Kidney (tissue), 22 donors: ENCODE measurements at places on chromosomes 3 and 15. TPM values are rescaled to one million over a fixed set of nuclear protein-coding genes. Genes with fewer than 3 reads are reported as not detected.

DNA sequence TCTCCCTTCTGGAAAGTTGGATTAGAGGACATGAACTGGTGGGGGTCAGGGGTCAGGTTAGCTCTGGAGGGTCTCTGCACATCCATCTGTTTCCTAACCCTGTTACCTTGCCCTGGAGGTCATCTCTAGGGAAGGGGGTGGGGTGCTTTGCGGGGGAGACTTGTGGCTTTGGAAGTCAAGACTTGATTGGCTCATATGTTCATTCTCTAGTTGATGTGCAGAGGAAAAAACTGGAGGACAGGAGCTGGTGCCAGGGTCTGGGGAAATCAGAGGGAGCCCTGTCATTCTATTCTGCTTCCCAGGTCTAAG lies 42.9 kb upstream of the ROPN1 start:
- H3K36me3 ChIP-seq, result no peaks in the 10 kb centered on the region
- peak overlapping the region; percentile 69 for H3K4me3 ChIP-seq
- no peaks in the 10 kb centered on the region for H3K27me3 ChIP-seq
- no peak for DNase-seq
- H3K27ac ChIP-seq, result no peak overlapping the region
- H3K4me1 ChIP-seq, result peaks cover 7% of the 10 kb centered on the region

DNA sequence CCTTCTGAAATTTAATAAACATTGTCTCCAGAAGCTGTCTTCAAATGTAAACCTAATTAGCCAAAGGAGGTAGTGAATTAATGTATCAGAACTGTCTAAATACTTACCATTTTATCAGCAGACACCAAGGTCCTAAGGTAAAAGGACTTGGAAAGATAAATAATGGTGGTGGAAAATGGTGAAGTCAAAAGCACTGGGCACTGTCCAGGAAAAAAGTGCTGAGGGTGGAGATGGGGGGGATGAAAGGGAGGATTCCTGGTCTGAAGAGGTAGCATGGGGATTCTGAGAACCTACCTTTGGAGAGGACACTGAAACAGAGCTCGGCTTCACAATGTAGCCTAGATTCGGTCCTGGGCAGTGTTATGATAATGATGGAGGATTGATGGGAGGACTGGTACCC lies 149.0 kb upstream of the DPH6 start:
- no peak overlapping the region for H3K4me3 ChIP-seq
- H3K4me1 ChIP-seq, result peaks cover 11% of the 10 kb centered on the region
- no peaks in the 10 kb centered on the region for H3K36me3 ChIP-seq
- DNase-seq, result no peak
- no peak overlapping the region for H3K27ac ChIP-seq

DNA sequence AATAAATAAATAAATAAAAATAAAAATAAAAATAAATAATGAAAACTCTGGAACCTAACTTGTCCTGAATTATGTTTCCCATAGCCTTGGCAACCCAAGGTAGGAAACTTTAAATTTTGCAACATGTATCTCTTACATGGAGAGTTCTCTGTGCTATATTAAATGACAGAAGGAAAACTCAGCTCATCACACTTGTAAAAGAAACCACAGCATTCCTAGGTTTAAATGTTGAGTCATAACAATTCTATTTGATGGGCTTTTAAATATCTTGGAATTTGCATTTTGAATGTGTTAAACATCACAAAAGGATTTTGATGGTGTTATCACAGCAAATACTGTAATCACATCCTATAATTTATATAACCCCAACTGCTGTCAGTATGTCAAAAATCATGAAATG lies 144.2 kb downstream of the LRTM1 start:
- no peak for DNase-seq
- H3K4me1 ChIP-seq, result peaks cover 3% of the 10 kb centered on the region

- H3K4me1 ChIP-seq, result peaks cover 9% of the 10 kb centered on the region
- DNase-seq, result no peak
- no peaks in the 10 kb centered on the region for H3K27me3 ChIP-seq
- H3K4me3 ChIP-seq, result no peak overlapping the region
These were observed 69.0 kb upstream of the SAMMSON start for GRCh38 chr3:69930564-69930963.

DNA sequence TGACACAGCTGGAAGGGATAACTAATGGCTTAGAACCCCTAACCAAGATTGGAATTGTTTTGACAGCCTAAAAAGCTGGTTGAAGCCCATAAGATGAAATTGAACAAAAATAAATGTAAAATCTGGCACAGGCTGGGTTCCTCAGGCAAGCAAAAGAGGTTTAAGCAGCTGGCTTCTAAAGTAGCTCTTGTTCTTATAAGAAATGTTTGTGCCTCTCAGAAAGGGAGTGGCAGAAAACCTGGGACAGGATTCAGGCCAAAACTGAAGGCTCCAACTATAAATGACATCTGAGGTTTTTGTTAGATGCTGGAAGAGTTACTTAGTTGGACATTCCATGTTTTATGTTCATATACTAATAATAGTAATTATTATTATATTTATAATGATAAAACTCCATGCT lies 378.3 kb downstream of the CNTN4 start:
- H3K4me1 ChIP-seq, result no peaks in the 10 kb centered on the region
- no peak overlapping the region for H3K4me3 ChIP-seq
- H3K27me3 ChIP-seq, result no peaks in the 10 kb centered on the region
- DNase-seq, result no peak
- H3K36me3 ChIP-seq, result no peaks in the 10 kb centered on the region
- no peak overlapping the region for H3K27ac ChIP-seq

The CGNL1 gene
- 81.5 TPM for total RNA-seq

DNA sequence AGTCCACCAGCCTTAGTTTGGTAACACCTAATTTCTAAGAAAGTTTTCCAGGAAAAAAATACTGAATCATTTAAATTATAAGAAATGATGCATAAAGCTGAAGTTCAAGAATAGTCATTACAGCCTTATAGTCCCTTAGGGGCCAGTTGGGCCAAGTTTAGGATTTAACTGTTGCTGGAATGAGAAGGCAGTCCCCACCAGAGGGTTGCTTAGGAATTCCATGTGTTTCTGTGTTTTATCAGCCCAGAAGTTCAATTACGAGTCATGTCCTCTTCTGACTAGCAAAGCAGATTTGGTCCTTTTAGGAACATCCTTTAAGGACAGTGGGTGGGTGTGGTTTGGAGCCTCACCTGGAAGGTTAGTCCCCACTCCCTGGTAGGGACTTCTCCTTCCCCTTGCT lies 57.0 kb upstream of the NR2E3 start:
- peaks cover 16% of the 10 kb centered on the region for H3K4me1 ChIP-seq
- H3K27ac ChIP-seq, result no peak overlapping the region
- DNase-seq, result no peak
- H3K36me3 ChIP-seq, result no peaks in the 10 kb centered on the region
- no peak overlapping the region for H3K4me3 ChIP-seq
- no peaks in the 10 kb centered on the region for H3K27me3 ChIP-seq

The CYP1A2 gene
- not detected for total RNA-seq

- no peak overlapping the region for H3K27ac ChIP-seq
- no peaks in the 10 kb centered on the region for H3K4me1 ChIP-seq
- H3K36me3 ChIP-seq, result no peaks in the 10 kb centered on the region
- no peak overlapping the region for H3K4me3 ChIP-seq
- H3K27me3 ChIP-seq, result no peaks in the 10 kb centered on the region
- no peak for DNase-seq
These were observed 52.4 kb upstream of the SELENOK start for GRCh38 chr3:53944028-53944427.

DNA sequence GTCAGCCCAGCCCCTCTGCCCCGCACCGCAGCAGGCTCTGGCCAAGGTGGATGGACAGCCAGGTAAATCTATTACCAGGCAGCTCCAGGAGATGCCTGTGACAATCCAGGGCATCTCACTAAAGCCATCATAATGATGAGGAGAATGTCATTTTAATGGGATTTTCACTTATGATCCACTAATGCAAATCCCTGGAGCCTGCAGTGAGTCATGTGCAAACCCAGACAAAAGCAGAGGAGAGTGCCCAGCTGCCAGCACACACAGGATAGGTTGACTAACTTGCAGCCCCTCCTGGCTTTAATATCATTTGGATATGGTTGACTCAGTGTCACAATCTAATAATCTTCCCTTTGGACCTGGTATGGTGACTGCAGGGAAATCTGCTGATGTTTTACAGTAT lies 206.9 kb upstream of the TRIM42 start:
- H3K36me3 ChIP-seq, result no peaks in the 10 kb centered on the region
- no peak for DNase-seq
- no peak overlapping the region for H3K27ac ChIP-seq
- no peaks in the 10 kb centered on the region for H3K4me1 ChIP-seq

DNA sequence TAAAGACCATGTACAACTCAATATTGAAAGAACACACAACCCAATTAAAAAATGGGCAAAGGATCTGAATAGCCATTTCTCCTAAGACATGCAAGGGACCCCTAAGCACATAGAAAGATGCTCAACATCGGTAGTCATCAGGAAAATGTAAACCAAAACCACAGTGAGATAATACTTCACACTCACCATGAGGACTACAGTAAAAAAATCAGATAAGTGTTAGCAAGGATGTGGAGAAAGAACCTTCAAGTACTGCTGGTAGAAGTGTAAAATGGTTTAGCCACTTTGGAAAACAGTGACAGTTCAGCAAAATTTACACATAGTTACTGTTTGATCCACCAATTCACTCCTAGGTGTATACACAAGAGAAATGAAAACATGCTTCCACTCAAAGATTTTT lies 30.1 kb upstream of the XIRP1 start:
- H3K27ac ChIP-seq, result no peak overlapping the region
- DNase-seq, result no peak
- H3K4me3 ChIP-seq, result no peak overlapping the region
- H3K27me3 ChIP-seq, result no peaks in the 10 kb centered on the region

The ACTRT3 gene
- 2.9 TPM for total RNA-seq

DNA sequence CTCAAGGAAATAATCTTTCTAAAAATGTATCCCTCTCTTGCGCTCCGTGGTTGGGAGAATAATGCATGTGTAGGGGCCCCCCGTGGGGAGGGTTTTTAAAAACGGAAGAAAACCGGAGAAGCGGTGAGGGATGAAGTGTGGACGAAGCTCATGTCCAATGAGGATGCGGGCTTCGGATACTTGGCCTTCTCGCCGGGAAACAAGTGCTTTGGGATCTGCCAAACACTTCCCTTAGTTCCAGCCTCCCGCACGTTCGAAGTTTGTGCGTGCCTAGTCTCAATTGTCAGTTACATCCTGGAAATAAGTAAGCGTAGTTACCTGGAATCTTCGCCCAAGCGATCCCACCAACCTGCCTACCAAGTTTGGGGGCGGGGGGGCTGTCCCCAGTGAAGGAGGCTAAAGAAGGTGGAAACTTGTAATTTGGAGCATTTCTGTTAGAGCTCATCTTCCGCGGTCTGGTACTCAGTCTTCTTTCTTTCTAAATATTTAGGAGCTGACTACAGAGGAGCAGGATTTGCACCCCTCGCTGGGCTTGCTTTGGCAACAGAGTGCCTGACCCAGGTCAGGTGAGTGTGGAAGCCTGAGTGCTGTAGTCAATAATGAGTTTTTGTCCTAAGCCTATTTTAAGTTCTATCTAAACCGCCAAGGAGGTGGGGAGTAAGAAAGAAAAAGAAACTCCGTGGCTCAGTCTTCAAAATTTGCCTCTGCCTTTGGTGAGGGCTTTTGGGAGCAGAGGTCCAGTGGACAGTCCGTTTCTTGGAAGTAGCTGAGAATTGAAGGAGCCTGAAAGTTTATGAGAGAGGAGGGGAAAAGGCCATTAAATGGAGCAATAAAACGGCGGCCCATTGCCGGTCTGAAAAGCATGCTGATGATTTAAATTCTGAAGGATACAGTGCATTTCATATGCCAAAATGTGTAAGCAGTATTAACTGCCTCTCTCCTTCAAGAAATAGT lies 1.1 kb downstream of the ITPR1 start:
- peak overlapping the region; percentile 85 for H3K4me3 ChIP-seq
- DNase-seq, result no peak

The FAM131A gene
- 20.1 TPM for total RNA-seq

The TF gene
- total RNA-seq, result 1.4 TPM
